ENCODE measurements at places on chromosomes 16 and 17.

DNA sequence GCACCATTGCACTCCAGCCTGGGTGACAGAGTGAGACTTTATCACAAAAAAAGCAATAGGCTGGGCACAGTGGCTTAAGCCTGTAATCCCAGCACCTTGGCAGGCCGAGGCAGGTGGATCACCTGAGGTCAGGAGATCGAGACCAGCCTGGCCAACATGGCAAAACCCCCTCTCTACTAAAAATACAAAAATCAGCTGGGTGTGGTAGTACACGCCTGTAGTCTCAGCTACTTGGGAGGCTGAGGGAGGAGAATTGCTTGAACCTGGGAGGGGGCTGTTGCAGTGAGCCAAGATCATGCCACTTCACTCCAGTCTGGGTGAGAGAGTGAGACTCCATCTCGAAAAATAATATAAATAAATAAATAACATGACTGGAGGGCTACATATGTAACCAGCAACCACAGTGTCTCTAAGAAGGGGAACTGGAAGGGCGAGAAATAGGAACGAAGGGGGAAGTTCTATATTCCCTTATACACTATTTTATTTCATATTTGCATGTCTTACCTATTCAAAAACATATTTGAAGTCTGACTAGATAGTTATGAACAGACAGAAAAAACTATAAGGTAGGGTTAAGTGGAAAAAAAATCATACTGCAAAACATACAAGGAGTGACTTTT lies 25.9 kb downstream of the MYH11 start:
- no peak for DNase-seq

GRCh38 chr16:54944002-54944401 lies 13.3 kb downstream of the IRX5 start:
- no peak for DNase-seq

GRCh38 chr17:27756467-27757371 lies 43.6 kb downstream of the NOS2 start:
- no peak for DNase-seq

DNA sequence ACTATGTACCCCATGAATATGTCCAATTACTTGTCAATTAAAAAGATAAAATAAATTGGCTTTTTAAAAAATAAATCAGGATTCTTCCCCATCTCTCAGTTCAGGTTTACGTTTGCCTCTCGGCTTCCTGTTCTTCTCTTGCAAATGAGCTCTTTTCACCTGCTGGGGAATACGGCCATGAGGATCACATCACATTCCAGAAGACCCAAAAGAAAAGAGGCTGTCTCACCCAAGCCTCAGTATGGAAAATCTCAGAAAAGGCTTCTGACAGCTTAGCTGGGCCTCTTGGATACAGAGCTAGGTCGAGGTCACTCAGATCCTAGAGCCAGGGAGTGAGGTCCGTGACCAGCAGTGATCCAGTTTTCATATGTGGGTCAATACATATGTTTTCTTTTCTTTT lies 171.2 kb upstream of the SDK2 start:
- no peak for DNase-seq

DNA sequence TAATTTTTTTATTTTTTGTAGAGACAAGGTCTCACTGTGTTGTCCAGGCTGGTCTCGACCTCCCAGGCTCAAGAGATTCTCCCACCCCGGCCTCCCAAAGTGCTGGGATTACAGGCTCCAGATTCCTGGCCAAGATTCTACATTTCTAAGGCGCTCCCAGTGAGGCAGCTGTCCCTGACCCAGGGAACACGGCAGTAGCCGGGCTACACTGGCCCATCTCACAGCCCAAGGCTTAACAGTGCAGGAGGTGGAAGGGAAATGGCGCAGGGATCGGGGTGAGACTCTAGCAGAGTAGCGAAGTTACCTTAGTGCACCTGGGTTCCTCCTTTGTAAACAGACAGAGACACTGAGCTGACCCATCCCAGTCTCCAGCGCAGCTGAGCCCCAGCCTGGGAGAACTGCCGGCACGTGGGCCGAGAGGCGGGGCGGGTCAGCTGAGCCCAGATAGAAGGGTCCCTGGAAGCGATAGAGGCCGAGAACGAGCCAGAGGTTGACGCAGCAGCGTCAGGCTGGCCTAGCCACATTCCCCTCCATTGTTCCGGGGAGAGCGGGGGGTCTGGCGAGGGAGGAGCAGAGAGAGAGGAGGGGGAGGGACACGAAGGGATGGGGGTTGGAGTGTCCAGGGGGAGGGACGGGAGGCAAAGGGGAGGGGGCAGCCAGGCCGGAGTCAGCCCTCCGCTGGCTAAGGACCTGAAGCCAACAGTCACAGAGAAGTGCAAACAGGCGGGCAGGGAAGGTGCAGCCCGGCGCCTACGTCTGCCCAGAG lies 2.5 kb downstream of the CARHSP1 start:
- no peak for DNase-seq
